Stimulated activated CD8-positive, alpha-beta memory T cell treated with anti-CD3 and anti-CD28 coated beads, Interleukin-2, amount 100 ng/mL, for 48 hours (primary cell): ENCODE measurements at places on chromosomes 5 and 9.

DNA sequence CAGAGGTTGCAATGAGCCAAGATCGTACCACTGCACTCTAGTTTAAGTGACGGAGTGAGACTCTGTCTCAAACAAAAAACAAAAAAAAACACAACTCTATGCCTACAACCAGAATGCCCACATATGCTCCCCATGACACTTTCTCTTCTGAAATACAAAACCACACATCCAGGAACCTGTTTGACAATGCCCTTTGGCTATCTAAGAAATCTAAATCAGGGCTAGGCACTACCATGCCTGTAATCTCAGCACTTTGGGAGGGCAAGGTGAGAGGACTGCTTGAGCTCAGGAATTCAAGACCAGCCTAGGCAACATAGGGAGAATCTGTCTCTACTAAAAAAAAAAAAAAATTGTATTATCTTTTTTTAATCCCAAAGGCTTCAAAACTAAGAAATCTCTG is 10.6 kb downstream of the AFF4 start:
- no peak for DNase-seq

DNA sequence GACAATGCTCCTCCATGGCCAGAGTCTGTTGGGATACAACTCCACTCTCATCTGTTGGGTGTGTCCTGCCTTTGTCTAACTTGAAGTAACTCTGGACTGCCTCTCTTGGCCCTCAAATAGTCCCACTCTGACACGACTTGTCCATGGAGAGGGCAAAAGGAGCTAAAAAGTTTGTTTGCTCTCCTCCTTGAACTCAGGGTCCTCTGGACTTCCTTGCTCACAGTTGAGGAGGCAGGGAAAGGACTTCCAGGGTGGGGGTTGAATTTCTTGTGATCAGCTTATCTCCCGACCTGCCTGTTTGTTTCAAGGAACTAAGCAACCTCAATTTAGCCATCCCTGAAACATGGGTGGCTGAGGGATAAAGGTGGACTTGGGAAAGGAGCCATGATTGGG is 11.7 kb downstream of the DNAJB5 start:
- DNase-seq: no peak

- no peak for DNase-seq
Observed at GRCh38 chr5:73822278-73822988, 196.4 kb downstream of the ARHGEF28 start.

DNA sequence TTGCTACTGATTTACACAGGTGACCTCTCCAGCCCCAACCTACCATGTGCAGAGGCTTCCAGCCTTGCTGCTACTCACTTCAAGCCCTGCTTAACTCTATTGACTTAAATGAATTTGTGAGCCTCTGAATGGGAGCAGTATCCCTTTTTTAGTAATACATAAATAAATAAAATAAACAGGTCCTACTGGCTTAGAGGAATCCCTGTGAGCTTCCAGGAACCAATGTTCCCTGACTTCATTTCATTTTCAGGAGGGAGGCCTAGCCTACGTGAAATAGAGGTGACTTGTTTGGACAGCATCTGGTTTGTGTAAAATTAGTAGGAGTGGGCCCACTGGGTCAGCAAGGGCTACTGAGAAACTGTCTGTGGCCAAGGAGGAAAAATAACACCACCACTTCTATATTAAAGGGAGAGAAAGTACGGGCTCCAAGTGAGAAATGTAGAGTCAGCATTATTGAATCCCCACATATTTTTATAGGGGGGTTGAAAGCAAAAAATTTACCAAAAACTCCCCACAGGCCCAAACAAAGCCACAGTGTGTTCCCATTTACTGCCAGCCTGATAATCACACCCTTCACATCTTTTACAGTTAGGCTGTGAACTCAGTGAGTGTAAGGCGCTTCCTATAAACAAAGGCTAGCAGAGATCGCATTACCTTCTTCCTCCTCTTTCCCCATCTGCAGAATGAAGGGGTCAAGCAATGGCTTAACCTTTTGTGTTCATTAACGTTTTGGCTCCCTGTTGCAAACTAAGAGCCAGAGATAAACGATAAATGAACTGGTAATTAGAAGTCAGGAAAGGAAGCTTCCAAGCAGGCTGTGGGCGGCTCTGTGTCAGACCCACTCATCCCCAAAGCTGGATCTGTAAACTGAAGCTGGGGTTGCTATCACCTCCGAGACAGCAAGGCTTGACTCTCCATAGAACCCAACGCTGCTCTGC is 138.8 kb upstream of the LIFR start:
- no peak for DNase-seq

DNA sequence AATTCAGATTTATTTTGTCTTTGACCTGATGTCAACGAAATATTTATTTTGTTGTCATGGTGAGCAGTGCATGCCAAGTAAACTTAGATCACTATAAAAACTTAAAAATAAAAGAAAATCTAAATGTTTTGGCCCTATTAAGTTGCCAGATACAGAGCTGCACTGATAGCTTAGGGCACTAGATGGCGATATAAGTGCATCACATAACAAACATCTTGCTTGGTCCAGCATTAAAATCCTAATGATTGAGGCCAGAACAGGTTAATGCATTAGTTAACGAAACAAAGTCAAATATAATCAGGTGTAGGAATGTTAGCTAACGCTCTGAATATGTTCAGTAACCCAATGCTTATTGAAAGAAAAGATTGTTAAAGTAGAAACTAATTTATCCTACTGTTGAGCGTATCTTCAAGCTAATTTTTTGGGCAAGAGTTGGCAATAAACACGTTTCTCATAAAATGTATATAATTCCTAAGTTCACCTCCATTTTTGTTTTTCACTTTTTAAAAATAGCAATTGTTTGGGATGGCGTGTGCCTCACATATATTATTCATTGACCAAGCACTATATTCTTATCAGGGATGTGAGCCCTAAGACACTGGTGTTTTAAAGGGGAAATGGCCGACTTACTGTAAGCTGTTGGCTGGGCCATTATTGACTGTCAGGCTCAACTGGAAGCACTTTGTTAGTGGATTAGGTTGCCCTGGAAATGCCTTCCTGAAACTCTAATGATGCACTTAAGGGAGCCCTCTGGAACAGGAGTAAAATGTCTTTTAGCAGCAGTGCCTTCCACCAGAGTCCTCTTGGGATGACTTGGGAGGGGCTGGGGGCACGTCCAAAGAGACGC is 33.3 kb downstream of the KCTD16 start:
- no peak for DNase-seq

- DNase-seq: no peak
Observed at GRCh38 chr5:25544652-25545249, 900.0 kb upstream of the CDH10 start.

DNA sequence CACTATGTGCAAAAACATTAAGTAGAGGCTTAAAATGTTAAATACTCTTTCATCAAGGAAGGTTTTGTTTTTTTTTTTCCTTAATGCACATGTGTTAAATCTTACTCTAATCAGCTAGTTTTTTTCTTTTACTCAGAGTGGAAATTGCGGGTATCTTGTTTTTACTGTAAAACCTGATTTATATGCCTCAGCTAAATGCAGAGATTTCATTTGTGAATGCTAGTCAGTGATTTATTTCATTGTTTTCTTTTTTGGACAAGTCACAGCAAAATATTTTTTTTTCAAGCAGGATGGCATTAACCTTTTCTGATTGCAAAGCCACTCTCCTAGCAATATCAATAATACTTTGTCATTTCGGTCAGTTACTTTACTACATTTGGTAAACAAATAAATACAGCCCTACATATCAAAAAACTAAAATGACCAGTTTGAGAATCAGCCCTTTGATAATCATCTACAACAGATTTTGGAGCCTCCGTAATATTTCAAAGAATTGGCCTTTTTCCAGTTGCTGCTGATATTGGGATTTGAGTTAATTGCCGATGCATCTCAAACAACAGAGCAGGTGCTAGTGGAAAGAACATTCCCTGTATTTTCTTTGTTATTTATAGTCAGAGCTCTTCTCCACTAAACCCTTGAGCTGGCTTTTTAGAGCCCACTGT is 579.2 kb upstream of the ZNF608 start:
- no peak for DNase-seq

GRCh38 chr5:159183247-159183646 is 26.1 kb downstream of the RNF145 start:
- DNase-seq: no peak

DNA sequence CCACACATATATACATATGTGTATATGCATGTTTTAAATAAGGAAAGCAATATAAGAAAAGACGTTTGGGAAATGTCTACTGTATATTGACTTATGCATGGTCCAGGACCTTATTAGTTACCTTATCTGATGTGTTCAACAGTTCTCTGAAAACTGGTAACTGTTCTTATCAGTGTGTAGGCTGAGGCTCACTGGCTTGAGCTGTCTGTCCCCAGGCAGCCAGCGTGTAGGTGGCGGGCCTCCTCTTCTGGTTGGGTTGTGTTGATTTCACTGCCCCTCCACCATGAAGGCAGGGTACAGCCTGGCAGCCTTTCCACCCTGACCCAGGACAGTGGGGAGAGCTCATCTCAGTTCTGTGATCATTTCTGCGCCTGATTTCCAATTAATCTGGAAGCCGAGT is 38.7 kb upstream of the SEMA4D start:
- no peak for DNase-seq

DNA sequence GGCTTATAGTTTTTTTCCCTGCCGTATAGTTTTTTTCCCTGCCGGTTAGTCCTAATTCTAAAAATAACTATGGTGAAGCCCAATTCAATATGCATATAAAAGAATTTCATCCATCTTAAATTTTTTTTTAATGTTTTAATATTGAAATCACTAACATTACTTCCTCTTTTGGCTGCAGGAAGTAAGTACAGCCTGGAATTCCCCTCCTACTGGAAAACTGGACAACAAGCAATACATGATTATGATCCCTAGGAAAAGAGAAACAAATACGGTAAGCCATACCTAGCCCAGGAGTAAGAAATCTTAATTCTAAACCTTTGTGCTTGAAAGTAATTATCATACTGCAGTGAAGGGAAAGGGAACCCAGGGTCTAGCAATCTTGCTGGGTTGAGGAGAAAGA is 119.0 kb downstream of the NR3C1 start:
- no peak for DNase-seq

GRCh38 chr5:150506571-150507473 is 1.1 kb upstream of the NDST1 start:
- no peak for DNase-seq

- DNase-seq: no peak
Observed at GRCh38 chr9:134917431-134918373, at the start of gene FCN1. TSS of gene FCN1 (minus strand) at chr9:134917912. CDS start at chr9:134917871, 41 bp downstream.

DNA sequence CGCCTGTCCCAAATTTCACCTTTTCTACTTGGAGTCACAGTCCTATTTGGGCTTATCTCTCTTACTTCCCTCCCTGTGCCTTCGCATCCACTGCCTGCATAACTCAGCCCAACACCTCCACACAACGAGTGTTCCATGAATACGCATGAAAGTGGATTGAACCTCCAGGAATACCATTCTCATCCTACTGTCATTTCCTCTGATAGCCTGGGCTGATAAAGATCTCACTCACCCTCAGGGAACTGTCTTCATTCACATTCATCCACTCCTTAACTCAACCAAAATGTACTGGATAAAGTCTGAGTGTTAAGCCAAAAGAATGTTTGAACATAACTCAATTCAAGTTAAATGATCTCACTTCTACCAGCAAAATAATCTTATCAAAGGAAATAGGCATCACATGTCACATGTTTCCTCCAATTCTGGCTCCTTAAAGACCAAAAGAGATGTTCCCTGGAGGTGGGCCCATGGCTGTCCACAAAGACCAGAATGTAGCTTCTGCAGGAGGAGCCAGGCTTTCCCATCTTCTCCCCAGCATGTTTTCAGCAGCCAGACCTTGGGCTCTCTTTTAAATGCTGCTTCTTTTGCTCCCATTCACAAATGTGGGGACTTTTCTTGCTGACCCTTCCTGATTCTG is 28.4 kb upstream of the TRIO start:
- no peak for DNase-seq

DNA sequence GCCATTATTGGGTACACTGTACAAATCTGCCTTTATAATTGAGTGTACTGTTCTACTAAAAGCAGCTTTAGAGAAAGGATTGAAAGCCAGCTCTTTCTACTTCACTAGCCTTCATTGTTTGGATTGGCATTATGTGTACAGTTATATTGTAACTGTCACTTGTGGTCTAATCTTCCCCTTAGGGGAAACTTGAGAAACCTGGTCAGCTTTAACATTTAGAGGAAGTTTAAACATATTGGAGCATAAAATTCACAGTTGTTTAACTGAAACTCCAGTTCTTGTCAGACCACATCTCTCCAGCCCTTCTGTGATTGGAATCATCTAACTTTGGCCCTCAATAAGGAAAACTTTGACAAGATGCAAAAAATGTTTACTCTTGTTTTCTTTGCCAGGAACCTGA is 24.6 kb downstream of the PIK3R1 start:
- no peak for DNase-seq

DNA sequence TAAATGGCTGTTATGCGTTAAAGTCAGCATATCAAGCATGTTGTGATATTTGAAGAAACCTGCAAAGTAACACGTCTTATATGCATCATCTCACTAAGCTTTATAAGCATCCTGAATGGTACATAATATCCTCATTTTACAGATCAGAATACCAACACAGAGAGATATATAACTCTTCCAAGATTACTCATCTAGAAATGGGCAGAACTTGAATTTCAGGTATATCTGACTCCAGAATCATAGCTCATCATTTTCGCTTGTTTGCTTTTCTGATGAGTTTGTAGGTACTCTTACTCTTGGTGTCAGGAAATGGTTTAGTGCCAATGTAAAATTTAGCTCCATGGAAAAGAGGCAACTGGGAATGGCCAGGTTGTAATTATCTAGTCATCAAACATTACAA is 232.3 kb upstream of the ANKH start:
- no peak for DNase-seq

DNA sequence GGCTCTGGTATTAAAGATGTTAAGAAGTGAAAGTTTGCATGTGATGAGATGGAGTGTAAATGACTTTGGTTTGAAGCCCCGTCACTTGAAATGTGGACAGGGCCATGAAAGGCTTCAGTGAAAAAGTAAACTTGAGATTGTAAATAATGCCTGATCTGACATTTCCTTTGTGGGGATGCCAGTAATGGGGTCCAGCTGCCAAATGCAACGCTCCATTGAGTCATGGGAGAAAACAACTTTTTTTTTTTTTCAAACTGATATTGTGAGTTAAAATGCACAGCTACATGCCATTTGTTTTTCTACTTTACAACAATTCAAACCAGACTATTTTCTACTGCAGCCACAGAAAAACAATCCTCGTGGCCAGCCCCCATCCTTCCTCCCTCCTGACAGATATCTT is 327.0 kb upstream of the TNC start:
- DNase-seq: no peak

- DNase-seq: no peak
Observed at GRCh38 chr9:122988920-122989621, 44.4 kb upstream of the GPR21 start.

GRCh38 chr9:125617087-125617486 is 89.9 kb downstream of the MAPKAP1 start:
- DNase-seq: no peak

DNA sequence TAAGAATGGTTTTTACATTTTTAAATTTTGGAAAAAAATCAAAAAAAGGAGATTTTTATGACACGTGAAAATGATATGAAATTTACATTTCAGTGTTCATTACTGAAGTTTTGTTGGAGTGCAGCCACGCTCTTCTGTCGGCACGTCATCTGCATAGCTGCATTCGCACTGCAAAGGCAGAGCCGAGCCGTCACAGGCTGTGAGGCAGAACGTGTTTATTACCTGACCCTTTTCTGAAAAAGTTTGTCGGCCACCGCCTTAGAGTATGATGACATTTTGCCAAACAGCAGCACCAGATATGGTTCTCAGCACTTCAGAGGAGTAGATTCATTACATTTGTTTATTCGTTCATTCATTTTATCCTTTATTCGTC is 24.1 kb downstream of the HRH2 start:
- DNase-seq: no peak
